Urinary bladder (tissue), 4 donors: ENCODE measurements at places on chromosomes 4 and X. TPM values are rescaled to one million over a fixed set of nuclear protein-coding genes. Genes with fewer than 3 reads are reported as not detected.

Gene SCML2
- polyA plus RNA-seq, result 2.5 TPM

GRCh38 chr4:81799371-81799770 is 327.7 kb upstream of the RASGEF1B start:
- DNase-seq, result no peak

Gene FGFR3
- 12.3 TPM for polyA plus RNA-seq

DNA sequence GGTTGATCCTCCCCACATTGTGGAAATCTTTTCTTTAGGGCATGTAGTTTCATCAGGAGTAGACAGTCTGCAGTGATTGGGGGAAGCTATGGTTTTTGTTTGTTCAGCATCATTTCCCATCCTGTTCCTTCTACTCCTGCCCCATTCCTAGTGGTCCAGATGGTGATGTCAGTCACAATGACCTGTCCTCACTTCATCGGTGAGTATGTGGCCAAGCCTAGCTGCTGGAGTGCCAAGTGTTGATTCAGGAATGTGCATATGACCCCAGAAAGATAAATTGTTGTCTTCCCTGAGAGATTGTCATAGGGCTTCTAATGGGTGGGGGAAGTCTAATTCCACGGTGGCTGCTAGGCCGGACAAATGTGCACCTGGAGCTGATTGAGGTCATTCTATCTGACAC is 130.6 kb upstream of the FAT1 start:
- no peak for DNase-seq

DNA sequence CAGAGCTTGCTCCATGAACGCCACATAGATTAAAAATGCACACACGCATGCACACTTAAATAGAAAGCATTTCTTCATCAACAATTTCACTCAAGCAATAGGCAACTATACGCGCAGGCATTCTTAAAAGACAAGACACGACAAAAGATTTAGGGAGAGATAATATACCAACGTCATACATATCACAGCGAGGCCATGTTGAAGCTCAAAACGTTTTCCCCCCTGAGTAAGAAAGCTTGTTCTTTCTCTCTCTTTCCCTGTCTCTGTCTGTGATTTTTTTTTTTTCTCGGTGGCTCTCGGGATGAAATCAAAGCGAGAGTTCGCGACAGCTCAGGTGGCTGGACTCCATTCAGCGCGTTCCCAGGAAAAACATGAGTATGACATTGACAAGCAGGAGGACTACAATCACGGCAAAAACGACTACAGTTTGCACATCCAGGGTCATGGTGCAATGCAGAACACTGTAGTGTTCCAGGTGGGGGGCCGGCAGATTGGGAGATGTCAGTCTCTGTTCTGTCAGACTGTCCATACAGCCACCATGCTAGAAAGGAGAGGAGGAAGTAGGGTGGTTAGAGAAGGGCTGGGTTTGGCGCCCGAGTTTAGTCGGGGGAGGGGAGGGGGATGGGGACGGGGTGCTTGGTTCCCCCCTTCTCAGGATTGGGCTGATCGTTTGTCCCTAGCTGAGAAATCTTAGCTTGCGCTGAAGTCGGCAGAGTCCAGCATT is 30.7 kb downstream of the ARHGEF9 start:
- peak; percentile 0 for DNase-seq

DNA sequence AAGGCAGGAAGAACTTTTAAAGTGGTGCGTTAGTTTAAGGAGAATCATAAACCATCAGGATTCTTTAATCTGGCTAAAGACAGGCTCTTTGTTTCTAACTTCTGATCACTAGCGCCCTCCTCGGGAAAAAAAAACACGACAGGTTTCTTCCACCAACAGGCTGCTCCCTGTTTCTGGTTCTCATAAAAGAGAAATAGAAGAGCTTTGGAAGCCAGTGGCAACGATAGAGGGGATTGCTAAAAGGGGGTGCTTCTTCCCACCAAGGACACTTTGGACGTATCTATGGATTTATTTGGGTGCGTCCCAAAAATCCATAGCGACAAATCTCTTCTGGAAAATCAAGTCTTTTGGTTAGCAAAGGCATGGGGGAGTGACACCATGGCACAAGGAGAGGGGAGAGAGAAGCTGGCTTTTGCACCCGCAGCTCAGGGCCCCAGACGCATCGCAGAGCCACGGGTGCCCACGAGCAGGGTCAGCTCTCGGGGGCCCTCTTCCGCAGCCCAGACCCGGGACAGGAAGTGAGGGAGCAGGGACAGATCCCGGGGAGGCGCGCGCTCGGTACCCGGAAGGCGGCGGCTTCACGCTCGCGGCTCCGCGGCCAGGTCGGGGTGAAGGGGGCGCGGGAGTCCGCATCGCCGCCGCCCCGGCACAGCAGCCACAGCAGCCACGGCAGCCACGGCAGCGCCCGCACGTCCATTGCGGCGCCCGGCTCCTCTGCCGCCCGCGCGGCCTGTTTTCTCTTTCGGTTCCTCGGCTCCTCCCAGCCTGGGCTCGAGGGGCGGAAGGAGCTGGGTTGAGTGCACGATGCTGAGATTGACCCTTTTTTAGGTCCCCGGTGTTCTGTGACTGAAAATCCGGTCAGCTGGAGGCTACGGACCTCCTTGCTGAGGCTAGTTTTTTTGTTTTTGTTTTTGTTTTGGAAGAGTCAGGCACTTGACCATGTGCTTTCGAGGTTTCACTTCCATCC is at the start of gene CTSO:
Gene CTSO (minus strand): TSS at position 716 of the 967 bp plus-strand sequence. CDS start 19 bp downstream, at position 697.
- peak; percentile 91 for DNase-seq

GRCh38 chr4:48899950-48900349 is 6.6 kb downstream of the OCIAD2 start:
- no peak for DNase-seq

GRCh38 chr4:80216100-80216761 is 18.9 kb downstream of the PRDM8 start:
- DNase-seq, result no peak

DNA sequence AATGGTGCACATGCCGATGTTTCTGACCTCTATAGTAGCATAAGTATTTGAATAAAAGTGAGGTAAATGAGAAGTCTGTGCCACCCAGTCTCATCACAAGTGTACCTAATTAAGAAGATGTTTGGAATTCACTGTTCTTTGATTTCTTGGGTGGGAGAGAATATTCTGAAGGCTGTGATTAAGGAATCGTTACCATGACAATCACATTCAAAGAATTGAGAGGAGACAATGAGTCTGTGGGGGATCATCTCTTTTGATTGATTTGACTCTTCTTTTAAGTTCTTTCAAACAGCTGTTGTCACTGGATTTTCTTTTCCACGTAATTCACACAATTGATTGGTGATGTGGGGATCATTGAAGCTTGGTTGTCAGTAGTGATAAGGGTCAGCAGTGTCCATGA is 18.1 kb downstream of the FHL1 start:
- DNase-seq, result no peak

Gene PRRG3
- 1.3 TPM for polyA plus RNA-seq

- DNase-seq, result no peak
Measured at GRCh38 chr4:37758226-37758625, 68.3 kb upstream of the PGM2 start.

DNA sequence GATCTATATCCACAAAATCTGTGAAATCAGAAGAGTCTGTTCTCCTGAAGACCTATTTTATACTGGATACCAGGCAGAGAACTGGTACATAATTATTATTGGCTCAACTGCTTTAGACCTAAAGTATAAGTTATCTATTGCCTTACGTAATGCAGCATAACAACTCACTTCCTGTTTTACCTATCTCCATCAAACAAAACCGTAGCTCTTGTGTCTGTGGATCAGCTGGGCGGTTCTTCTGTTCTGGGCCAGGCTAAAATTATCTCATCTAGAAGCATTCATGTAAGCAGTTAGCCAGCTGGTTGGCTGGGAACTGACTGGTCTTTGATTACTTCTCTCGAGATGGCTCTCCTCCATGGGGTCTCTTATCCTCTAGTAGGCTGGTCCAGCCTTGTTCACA is 57.8 kb downstream of the PPP1R2C start:
- DNase-seq, result no peak

DNA sequence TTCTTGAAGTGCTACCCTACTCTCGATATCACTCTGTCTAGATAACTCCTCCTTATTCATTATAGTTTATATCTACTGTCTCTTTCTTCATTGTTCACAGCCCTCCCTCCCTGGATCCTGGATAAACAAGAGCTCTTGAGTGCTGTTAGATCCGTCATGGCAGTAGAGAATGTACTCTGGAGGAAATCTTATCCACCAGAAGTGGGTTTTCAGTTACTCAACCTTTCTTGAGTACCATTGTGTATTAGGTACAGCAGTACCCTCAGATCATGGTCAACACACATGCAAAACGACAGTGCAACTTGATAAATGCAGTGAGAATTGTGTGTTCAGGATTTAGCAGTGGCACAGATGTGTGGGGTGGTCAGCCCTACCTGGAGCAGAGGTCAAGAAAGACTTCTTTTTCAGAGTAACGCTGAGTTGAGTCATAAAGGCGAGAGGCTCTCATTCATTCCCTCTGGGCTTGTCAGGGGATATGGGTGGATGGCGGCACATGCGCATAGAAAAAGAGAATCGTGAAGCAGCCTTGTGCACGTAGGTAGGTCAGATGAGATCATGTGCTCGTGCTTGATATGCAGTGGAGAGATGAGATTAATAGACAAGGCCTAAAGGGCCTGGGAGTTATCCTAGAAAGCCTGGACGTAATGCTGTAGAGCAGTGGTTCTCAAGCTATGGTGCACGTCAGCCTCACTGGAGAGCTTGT is 89.5 kb downstream of the SNX25 start:
- DNase-seq, result no peak

Gene SYTL4
- 12.5 TPM for polyA plus RNA-seq

Gene TMSB15C
- polyA plus RNA-seq, result 1.4 TPM

DNA sequence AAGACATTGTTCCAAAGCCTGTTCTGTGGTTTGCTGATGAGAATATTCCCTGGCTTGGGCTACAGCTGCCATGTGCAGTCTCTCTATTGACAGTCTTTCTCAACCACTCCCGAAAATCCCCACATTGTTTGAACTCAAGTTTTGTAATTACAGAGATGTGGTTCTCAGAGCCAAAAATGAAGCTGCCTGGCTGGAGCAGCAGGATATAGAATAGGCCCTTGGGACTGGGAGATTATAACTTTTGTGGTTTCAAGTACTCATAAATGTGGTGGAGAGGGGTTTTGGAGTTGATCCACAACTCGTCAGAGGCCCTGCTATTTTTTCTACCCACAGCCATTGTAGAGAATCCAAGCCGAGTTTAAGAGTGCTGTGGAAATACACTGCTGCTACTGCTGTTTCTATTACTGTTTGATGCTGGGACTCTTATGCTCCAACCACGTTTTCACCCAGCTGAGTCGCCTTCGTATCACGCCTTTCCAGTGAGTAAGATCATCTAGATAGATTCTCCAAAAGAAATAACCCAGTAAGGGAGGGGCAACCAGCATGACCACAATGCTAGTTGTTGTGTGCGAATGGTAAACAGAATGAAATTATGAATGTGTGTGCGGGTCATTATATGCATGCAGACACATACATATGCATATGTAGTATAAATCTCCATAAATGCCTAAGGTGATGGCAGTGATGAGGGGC is 57.1 kb upstream of the ATXN3L start:
- peak; percentile 62 for DNase-seq

- no peak for DNase-seq
Measured at GRCh38 chr4:54677853-54678650, 20.3 kb downstream of the KIT start.

DNA sequence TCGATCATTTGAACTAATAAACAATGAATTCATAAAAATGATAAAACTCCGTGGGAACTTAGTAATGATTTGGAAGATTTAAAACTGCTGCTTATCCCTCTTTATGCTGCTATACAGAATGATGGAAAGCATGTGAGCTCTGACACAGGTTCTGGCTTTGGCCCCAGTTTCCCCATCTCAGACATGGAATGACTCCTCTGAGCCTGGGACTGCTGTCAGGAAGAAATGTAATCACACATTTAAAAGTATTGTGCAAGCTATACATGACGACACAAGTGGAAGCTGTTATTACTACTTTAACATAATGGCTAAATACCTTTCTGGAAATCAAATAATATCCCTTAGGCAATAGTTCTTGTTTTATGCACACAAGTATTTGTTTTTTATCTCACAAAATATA is 161.7 kb downstream of the DCHS2 start:
- no peak for DNase-seq

- DNase-seq, result no peak
Measured at GRCh38 chr4:129972257-129972656, 876.3 kb downstream of the C4orf33 start.

Gene TNMD
- polyA plus RNA-seq, result 0.23 TPM

Gene NPFFR2
- polyA plus RNA-seq, result 1.6 TPM

GRCh38 chr4:87011340-87012034 is 76.7 kb downstream of the AFF1 start:
- DNase-seq, result no peak

Gene MAOA
- 95.1 TPM for polyA plus RNA-seq

- no peak for DNase-seq
Measured at GRCh38 chr4:8838961-8839431, 32.6 kb downstream of the HMX1 start.

- no peak for DNase-seq
Measured at GRCh38 chrX:122026665-122027064, 979.3 kb downstream of the GLUD2 start.
